Caco-2 (cell line): ENCODE measurements at places on chromosomes 1 and 21.
A peak's percentile ranks its signal among the peaks of the same experiment; 100 is the strongest.

DNA sequence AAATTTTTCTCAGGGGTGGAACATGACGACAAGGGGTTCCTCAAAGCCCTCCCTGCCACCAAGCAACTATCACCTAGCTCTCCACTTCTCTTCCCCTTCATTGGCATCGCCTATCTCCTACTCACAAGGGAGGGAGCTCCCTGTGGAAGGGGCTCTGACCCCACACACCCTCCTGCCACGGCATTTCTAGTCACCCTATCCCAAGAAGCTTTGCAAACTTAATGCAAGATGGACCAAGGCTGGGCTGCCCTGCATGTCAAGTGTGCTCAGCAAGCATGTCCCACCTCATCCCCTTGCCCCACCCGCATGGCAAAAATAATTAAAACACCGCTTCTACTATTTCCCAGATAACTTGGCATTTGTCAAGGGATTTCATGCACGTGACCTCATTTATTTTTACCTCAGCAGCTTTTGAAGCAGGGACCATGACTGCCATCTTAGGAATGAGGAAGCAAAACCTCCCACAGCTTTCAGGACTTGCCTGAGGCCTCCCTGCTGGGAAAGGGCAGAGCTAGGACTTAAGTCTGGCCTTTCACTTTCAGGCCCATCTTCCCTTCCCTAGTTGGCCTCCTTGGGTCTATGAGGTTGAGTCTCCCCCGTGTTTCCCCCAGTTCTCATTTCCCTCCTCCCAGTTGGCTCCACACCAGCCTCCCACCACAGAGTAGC lies 161.3 kb downstream of the TSEN15 start:
- DNase-seq: peak; percentile 56

DNA sequence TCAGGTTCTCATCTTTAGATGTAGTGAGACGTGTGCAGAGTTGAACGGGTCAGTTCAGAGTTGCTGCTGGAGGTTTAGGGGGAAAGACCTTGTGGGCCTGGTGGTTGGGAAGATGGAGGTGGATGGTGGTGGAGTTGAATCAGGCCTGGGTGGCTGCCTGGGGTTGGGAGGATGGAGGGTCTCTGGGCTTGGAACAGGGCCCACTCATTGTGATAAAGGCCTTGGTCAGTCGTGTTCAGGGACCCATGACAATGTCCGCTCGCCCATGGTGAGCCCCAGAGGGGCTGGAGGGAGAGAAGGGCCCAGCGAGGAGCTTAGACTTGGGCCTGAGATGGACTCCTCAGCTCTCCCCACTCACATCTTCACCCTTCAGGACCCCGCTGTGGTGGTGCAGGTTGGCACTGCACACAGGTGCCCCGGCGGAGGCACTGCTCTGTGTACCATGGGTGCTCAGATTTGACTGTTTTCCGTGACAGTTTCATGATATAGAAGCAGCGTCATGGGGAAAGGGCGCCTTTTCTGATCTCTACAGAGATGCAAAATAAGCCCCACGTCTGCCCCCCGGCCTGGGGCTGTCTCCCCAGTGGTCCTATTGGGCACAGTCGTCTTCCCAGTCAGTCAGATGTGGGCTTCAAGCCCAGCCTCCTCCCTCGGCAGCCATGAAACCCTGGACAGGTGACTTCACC lies 39.2 kb downstream of the DISP3 start:
- DNase-seq: no peak

GRCh38 chr1:150056407-150056806 lies 11.2 kb upstream of the VPS45 start:
- DNase-seq: no peak

GRCh38 chr1:60088620-60089155 lies 15.1 kb upstream of the C1orf87 start:
- no peak for DNase-seq

DNA sequence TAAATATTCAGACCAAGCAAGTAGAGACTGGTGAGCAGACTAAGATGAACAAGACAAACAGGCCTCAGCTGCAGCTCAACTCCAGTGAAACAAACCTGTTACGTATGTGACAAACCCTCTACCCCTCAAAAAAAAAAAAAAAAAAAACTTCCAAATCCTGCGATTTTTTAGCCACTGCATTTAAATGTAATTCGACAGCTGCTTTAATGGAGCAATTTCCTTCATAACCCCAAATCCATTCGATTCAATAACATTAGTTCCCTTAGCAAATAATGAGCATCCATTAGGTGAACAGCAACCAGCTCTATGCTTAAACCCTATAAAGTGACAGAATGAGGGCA lies 31.1 kb downstream of the SIPA1L2 start:
- no peak for DNase-seq

GRCh38 chr1:115976062-115976920 lies at the start of gene SLC22A15:
Gene SLC22A15 (plus strand): TSS chr1:115976513. CDS start chr1:115976628, 115 bp downstream.
- DNase-seq: peak; percentile 35

- DNase-seq: no peak
These were observed 25.1 kb downstream of the CNN3 start for GRCh38 chr1:94901841-94902240.

- DNase-seq: no peak
These were observed 49.5 kb upstream of the IPO9 start for GRCh38 chr1:201779351-201779880.

DNA sequence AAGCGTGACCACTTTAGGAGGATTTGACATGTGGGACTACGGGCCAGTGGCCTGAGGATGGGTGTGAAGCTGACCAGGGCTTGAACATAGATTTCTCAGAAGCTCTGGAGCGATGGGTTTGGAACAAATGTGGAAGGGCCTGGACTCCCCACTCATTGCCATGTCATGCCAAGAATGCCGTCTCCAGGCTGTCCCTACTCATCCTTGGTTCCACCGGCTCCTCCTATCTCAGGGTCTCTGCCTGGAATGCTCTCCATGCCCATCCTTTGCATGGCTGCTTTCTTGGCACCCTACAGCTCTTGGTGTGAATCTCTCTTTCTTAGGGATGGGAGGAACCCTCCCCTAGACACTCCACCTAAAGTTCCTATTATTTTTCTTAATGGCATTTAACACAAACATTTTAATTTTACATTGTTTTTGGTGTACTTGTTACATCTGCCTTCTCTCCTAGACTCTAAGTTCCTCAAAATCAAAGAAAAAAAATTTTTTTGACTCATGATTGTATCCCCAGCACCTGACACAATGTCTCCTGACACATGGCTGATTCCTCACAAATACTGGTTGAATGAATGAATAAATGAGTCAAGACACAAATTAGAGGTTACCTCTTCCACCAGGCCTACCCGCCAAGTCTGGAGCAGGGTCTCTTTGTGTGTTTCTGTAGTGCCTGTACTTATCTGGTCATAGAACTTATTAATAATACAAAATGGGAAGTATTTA lies 114.5 kb downstream of the OMA1 start:
- no peak for DNase-seq

- DNase-seq: no peak
These were observed 9.7 kb downstream of the BCL9 start for GRCh38 chr1:147551036-147551435.
